ENCODE measurements at places on chromosomes 7 and 10.

DNA sequence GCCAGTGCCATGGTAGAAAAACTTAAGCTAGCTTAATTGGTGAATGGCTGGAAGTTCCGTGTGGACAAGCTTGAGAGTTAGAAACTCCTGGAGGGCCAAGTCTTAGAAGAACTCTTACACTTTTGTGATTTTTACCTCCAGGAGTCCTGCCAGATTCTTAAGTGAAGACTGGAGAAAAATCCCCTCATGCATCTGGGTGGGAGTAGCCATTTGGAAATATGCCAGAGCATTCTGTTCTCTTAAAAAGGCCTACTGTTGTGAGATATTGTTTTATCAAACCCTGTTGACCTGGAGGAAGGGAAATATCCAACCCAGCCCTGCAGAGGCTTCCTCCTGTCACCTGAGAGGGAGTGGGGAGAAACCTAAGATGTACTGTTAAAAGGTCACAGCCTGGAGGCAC is 17.6 kb upstream of the MCM10 start:
- no peak for DNase-seq

GRCh38 chr7:85201209-85201608 is 14.4 kb upstream of the SEMA3D start:
- DNase-seq: no peak

GRCh38 chr10:9091530-9092093 is 1037.1 kb downstream of the GATA3 start:
- DNase-seq: no peak

DNA sequence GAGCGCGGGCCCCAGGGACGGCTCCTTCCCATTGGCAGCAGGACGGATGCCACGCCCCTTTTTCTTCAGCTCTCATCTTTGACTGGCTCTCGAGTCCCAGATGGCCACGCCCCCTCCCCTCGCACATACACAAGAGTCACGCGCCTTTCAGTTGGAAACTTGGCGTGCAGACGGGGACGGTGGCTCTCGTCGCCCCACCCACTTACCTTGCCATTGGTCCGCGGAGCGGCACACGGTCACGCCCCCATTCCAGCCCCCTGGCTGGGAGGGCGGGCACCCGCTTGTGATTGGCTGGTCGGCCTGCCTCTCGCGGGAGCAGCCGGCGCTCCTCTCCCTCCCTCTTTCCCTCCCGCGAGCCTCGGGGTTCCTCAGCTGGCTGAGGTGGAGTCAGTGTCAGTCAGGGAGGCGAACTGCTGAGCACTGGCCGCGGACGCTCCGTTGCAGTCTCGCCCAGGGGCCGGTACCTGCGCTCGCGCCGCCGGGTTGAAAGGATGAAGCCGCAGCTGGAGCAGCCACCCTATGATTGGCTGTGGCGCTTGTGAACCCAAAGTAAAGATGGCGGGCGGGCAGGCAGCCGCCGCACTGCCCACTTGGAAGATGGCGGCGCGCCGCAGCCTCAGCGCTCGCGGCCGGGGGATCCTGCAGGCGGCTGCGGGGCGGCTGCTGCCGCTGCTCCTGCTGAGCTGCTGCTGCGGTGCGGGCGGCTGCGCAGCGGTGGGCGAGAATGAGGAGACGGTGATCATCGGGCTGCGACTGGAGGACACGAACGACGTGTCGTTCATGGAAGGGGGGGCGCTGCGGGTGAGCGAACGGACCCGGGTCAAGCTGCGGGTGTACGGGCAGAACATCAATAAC is at the start of gene CNNM2:
TSS of gene CNNM2 (plus strand) at position 333 of the 855 bp plus-strand sequence. CDS start at position 520, 187 bp downstream.
- DNase-seq: peak; percentile 96

DNA sequence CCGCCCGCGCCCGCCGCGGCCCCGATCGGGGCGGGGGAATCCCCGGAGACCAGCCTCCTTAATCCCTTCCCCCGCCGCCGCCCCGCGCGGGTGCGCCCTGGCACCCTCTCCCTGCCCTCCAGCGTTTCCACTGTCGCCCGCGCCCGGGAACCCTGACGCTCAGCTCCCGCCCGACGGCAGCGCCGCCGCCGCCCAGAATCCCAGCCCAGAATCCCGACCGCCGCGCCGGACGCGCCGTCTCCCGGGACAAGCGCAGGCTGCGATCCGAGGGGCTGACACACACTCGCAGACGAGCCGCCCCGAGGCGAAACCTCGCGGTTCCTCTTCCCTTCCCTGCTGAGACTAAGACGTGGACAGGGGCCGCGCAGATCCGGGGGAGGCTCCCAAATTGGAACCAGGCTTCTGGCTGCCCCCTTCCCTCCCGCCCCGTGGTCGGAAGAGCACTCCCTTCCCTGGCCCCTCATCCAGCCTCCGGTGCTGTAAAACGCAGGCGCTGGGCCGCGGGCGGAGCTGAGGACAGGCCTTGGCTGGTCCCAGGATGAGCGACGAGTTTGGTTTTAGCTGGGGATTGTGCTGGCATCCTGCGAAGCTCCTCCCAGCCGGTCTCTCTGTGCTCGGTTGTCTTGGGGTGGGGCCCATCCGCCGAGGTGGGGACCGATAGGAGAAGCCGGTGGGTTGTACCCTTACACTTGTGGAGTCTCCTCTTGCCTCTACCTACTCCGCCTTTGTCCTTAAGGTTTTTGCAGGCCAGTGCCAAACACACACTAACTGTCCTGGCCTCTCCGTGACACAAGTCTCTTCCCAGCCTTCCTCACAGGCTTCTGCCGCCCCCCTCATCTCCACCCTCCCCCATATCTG is 1.1 kb downstream of the MARVELD1 start:
- no peak for DNase-seq

GRCh38 chr7:55087521-55087961 is 68.7 kb downstream of the EGFR start:
- no peak for DNase-seq

GRCh38 chr10:71964743-71965515 is 734 bp downstream of the CHST3 start:
- no peak for DNase-seq

- no peak for DNase-seq
Observed at GRCh38 chr10:79136236-79137005, 67.7 kb downstream of the ZMIZ1 start.

- DNase-seq: no peak
Observed at GRCh38 chr7:102097601-102098161, 189.0 kb upstream of the SH2B2 start.

GRCh38 chr7:78253850-78254725 is 455.5 kb downstream of the PHTF2 start:
- DNase-seq: no peak

DNA sequence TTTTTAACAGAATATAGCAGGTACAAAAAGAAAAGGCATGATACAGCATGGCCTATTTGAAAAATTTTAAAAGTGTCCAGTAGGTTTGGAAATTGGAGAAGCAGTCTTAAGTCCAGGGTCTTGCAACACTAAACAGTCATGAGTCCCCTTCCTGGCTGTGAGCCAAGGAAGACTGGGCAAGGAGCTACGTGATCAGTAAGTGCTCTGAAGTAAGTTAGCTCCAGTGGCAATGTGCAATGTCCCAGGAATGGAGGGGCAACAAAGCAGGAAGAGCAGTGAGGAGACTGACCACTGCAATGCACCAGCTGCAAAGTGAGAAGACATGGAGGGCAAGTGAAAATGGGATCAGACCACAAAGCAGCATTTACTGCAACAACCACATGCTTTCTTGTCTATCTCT is 72.9 kb upstream of the GRID1 start:
- no peak for DNase-seq

DNA sequence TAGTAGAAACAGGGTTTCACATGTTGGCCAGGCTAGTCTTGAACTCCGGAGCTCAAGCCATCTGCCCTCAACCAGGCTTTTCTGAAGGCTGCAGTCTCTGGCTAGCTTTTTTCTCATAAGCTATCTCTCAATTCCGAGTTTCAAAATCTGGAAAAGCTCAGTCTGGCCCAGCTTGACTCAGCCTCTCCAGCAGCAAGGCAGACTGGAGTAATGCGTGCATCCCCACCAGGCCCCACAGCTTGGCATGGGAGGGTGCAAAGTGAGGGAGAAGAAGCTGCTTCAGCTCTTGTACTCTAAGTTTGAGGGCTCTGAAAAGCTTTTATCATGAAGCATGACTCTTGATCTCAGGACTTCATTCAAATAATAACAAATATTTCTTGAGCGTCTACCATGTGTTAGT is 4.8 kb downstream of the DHTKD1 start:
- DNase-seq: no peak

DNA sequence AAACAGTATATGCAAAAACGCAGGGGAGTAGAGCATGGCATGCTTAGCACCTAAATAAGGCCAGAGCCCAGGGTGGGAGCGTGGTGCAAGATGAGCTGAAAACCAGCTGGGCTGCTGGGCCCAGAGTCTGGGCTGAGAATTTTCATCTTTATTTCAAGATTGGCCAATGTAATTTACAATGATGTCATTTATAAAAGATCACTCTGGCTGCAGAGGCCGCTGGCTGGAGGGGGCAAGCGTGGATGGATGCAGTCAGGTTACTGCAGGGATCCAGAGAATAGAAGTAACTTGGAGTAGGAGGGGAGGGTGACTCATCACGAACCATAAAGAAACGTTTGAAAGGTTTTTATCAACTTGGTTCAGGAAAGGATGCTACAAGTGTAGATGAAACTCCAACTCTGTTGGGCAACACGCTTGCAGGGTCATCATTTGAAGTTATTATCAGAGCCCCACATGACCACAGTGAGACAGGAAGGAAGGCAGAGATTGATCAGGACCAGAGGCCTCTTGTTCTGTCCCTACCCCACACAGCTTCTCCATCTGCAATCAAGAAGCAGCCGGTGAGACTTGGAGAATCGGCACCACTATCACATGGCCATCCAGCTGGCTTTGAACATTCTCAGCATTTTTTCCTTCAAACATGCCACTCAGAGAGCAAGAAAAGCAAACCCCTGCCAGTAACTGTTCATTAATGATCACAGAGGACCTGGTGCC is 49.2 kb downstream of the ODAD2 start:
- no peak for DNase-seq

DNA sequence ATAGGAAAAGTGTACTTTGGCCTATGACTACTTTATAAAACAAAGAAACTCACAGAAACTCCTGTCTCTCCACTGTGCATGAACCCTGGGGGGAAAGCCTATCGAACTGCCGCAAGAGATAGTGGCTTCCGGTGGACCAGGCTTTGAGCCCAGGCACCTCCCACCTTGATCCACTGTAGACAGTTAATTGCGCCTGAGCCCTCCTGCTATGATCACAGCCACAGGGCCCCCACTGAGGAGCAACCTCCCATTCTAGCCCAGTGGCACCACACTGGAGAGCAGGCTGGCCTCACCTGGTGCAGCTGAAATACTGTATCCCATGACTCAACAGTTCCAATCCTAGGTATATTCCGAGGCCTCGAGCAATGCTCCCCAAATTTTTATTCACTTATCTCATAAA is 98.8 kb downstream of the COBL start:
- DNase-seq: no peak
